ENCODE measurements at places on chromosomes 2 and 18.

- no peak for DNase-seq
These were observed 11.4 kb upstream of the NMUR1 start for GRCh38 chr2:231541645-231542044.

DNA sequence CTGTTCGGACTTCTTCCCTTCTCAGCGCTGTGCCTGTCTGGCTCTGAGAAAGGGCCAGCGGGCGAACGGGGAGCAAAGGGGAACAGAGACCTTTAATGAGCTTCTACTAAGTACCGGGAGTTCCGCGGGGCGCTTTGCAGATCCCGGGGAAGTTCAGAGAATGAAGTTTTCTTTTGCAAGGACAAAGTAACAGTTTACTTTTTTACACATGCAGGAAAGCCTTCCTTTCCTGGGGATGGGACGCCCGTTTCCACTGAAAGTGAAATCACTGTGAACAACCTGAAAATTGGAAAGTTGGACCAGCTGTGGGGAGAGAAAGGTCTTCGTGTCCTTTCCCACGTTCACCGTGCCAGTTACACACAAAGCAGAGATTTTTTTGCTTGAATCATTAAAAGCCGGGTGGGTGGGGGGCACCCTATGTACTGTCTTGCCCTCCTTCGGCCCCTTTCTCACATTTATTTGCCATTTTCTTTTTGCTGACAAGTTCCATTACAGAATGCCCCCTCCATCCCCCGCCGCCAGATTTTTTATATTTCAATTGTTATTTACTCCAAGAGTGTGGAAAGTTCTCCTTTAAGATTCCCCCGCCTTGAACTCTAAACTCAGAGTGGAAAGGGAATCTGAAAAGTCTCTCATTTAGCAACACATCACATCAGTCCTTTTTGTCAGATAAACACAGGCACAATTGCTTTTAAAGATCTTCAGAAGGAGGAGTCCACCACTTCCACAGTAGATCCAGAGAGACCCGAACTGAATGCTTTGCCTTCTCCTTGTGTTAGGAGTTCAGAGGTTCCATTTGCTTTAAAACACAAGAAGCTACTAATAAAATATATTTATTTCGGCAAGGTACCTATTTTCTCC lies 1.1 kb upstream of the FN1 start:
- peak; percentile 62 for DNase-seq

- DNase-seq, result peak; percentile 16
These were observed 178.0 kb downstream of the ASXL3 start for GRCh38 chr18:33755931-33756560.

- no peak for DNase-seq
These were observed 61.4 kb downstream of the TWIST2 start for GRCh38 chr2:238908960-238909951.

DNA sequence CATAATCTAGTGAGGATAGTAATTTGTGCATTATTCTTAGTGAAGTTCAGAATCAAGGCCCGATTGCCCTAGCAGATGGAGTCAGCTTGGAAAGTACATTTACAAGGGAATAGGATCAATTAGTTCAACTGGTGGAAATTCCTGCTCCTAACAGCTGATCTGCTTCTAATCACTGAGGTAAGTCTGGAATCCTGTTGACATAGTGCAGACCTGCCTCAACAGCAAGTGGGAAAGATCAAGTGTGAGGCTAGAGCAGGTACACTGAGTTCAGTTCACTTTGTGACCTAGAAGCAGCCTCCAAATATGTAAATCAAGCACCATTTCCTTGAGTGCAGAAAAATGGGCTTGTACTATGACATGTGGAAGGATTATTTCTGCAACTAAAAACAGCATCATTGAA lies 111.2 kb upstream of the NOSTRIN start:
- DNase-seq, result no peak

DNA sequence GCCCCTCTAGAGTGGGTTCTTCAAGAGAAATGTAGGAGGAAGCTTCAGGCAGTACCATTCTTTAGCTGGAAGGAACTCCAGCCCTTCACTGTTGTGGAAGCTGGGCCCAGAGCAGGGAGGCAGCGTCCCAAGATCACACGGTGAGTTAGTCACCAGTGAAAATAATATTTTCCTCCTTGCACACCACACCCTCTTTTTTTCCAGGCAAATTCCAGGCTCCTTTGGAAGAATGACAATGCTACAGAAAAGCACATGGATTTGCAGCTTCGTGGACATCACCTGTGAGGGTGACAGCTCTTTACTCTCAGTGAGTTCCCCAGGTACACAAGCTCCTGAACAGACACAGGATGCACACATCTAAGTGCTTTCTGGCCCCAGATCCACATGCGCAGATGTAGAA lies 157.1 kb downstream of the COL6A3 start:
- DNase-seq, result peak; percentile 51

DNA sequence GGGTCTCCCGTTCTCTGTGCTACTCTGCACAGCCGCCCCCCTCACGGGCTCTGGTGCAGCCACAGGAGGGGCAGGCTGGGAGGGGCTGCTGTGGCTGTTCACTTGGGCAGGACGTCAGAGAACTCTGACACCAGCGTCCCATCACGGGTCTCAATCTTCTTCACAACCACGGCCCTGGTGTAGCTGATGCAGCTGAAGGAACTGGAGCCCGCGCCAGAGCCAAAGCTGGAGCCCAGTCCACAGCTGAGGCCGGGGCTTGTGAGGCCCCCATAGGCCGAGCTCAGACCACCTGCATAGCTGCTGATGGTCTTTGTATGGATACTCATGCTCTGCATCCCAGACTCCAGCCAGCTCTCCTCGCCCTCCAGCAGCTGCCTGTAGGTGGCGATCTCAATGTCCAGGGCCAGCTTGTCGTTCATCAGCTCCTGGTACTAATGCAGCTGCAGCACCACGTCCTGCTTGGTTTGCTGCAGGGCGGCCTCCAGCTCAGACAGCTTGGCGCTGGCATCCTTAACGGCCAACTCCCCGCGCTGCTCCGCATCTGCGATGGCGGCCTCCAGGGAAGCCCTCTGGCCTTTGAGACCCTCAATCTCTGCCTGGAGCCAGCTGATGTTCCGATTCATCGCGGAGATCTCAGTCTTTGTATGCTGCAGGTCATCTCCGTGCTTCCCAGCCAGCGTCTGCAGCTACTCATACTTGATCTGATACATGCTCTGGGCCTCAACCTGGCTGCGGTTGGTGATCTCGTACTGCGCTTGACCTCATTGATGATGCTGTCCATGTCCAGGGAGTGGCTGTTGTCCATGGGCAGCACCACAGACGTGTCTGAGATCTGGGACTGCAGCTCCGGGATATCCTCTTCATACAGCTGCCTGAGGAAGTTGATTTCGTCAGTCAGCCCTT lies 7.4 kb upstream of the DUSP19 start:
- peak; percentile 19 for DNase-seq

- no peak for DNase-seq
These were observed 13.9 kb downstream of the BMP10 start for GRCh38 chr2:68857202-68857845.

DNA sequence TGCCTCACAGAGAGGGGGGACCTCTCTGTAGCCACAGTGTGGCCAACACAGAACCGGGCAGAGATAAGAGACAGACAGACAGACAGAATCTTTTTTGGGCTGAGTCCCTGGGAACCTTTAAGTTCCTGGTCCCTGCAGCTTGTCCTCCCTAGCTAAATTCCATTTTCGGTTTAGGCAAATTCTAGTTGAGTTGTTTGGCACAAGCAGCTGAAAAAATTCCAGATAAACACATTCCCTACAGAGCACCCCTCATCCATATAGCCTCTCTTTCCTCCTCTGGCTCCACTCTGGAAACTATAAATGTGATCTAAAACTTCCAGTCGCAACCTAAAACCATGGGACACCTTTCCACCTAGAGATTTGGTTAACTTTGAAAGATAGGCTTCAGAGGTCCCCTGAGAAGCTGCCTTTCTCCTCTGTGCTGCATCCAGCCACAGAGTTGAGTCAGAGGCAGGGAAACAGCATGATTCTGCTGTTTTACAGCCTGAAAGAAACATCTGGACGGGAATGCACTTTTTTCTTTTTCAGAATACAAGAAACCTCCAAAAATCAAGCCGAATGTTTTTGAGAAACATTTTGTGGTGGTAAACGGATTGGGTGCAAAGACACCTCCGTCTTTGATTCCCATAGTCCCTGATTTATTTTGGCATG lies 30.9 kb downstream of the SLC4A3 start:
- peak; percentile 30 for DNase-seq

- DNase-seq, result no peak
These were observed 12.1 kb downstream of the EPAS1 start for GRCh38 chr2:46309052-46309953.

DNA sequence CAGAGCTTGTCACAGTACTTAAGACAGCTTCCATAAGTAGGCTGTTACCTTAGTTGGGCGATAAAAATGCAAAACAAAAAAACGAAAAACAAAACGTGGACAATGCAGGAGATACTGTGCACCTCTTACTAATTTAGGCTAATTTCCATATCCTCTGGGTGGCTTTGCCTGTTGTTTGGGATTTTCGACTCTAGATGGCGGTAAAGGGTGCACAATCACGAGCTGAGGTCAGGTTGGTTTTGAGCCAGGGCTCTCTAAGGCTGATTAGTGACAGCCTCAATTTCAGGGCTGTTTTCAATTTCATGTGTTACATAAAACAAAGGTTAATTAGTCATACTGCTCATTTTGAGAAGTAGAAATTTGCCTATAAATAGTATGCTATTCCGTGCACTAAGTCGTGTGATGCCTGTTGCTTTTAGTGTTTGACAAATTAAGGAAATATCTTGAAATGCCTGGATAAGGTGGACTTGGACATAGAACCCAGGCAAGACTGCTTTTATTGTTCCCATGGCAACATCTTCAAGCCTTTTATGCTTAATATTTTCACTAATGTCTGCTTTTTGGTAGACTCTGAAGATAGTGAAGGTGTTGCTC lies 493.1 kb downstream of the SOCS6 start:
- no peak for DNase-seq

- peak; percentile 49 for DNase-seq
These were observed 16.1 kb downstream of the GAREM1 start for GRCh38 chr18:32454593-32454992.

DNA sequence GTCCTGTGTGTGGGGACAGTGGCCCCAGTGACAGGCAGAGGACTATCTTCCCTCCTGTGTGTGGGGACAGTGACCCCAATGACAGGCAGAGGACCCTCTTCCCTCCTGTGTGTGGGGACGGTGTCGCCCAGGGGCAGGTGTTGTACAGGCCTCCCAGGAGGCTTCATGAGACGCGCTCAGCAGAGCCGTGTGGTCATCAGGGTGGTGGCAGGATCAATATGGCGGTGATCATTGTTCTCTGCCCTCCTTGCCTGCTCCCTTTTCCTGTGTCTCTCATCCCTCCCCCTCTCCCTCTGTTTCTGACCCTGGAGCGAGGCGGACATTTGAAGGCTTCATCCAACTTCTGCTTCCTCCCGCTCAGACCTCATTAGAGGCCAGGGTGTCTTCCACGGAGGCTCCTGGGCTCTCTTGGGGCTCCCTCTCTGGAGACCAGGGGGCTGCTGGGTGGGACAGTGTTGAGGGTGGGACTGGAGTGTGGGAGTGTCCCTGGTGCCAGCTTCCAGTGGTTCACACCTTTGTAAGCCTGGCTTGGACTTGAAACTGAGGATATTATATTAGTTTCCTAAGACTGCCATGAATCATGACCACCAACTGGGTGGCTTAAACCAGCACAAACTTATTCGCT lies 59.5 kb downstream of the ACKR3 start:
- no peak for DNase-seq

DNA sequence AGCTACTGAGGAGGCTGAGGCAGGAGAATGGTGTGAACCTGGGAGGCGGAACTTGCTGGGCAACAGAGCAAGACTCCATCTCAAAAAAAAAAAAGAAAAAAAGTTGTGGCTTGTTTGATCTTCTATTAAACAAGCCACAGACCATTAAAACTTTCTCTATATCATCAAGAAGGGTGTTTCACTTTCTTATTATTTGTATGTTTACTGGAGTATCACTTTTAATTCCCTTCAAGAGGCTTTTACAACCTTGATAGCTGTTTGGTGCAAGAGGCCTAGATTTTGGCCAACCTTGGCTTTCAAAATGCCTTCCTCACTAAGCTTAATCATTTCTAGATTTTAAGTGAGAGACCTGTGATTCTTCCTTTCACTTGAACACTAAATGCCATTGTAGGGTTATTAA lies 339.1 kb downstream of the TSN start:
- no peak for DNase-seq

GRCh38 chr2:215825707-215826106 lies 187.6 kb downstream of the MREG start:
- DNase-seq, result no peak

GRCh38 chr2:45992021-45992740 lies 305.0 kb upstream of the EPAS1 start:
- DNase-seq, result peak; percentile 64

DNA sequence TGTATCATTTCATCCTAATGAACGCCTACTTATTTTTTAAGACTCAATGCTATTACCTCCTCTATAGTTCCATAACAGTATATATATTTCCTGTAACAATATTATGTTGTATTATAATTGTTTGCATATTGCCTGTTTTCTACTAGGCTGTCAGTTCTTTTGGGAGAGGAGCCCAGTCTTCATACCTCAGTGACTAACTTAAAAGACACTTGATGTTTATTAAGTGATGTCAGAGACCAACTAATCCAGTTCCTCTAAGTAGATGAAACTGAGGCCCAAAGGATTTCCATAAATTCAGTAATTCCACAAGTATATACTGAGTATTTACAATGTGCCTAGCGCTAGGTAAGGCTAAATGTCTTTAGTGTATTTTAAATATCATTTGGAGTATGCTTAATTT lies 48.9 kb upstream of the AAK1 start:
- DNase-seq, result no peak

GRCh38 chr2:83817511-83817910 lies 641.6 kb downstream of the SUCLG1 start:
- DNase-seq, result peak; percentile 20

GRCh38 chr2:135311268-135311667 lies 219.8 kb downstream of the ZRANB3 start:
- DNase-seq, result no peak

DNA sequence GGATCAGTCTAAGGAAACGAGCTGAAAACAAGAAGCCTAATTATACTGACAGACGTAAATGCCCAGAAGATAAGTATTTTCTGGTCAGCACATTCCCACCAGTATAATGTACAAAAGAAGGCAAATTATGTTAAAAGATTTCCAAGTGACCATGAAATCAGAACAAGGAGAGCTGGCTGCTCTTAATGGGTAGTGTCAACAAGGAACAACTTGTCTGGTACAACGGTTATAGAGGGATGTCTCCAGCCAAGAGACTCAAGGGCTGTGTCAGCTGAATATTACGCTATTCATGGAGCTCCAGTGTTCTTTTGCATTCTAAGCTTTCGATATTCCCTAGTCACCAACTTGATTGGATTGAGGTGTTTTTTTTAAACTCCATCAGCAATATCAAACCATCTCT lies 8.6 kb upstream of the L3MBTL4 start:
- DNase-seq, result no peak

GRCh38 chr2:190110131-190110530 lies 47.6 kb upstream of the MSTN start:
- DNase-seq, result peak; percentile 29

GRCh38 chr2:1940679-1941078 lies 196.4 kb upstream of the PXDN start:
- peak; percentile 0 for DNase-seq

GRCh38 chr2:214103276-214104001 lies 307.4 kb upstream of the VWC2L start:
- DNase-seq, result peak; percentile 87

GRCh38 chr2:188808947-188809355 lies 165.2 kb upstream of the COL3A1 start:
- peak; percentile 90 for DNase-seq

GRCh38 chr2:203431391-203432185 lies 103.4 kb downstream of the ABI2 start:
- DNase-seq, result peak; percentile 40

- DNase-seq, result peak; percentile 46
These were observed 39.5 kb downstream of the RNU4ATAC start for GRCh38 chr2:121570036-121570666.

All from LHCN-M2 (cell line).